ENCODE measurements at places on chromosomes 2 and 18. TPM values are rescaled to one million over a fixed set of nuclear protein-coding genes. Genes with fewer than 3 reads are reported as not detected.
A peak's percentile ranks its signal among the peaks of the same experiment; 100 is the strongest.

The CCDC121 gene
- 20.2 TPM for total RNA-seq

The ANKRD36C gene
- total RNA-seq: 360 TPM

DNA sequence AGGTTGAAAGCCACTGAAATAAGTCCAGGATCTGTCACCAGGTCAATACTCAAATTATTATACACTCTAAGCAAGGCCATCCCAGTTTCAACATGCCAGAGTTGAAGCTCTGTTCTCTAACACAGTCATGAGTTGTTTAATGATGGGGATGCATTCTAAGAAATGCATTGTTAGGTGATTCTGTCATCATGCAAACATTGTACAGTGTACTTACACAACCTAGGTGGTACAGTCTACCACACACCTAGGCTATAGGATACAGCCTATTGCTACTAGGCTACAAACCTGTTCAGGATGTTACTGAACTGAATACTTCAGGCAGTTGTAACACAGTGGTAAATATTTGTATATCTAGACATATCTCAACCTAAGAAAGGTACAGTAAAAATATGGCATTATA, 162.2 kb downstream of the BAZ2B start:
- no peak for DNase-seq

DNA sequence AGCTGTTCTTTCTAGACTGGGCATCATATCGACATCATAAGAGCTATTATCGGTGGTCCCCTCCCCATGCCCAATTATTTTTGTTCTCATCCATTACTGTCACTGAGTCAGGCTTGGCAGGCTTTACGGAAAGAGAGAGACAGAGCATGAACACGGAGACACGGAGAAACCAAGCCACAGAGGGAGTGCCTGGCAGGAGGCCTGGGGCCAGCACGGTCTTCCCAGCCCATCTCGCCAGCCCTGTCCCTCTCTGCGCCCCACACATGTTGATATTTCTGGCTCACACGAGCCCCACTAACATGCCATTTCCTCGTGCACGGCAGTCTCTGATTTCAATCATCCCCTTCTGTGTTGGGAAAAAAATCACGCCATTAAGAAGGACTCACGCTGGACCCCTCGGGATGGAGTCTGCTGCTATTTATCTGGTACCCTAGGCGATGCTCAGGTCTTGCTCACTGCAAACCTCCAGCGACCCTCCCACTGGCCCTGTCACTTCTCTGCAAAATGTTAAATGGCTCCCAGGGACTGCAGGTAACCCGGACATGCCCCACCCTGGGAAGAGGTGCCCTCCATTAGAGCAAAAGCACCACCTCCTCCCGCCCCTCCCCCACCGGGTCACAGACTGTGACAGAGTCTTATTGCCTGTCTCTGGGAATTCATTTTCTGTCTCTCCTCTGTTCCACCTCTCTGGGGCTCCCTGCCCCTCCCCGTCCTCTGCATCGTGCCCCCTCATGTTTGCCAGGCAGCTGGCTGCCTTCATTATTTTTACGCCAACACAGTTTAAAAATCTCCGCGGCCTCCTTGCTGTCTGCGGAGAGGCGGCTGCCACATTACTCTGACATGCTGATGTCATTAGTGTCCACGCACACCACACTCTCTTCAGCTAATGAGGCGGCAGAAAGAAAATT, 40.1 kb upstream of the GBX2 start:
- DNase-seq: no peak

The SKOR2 gene
- 1.4 TPM for total RNA-seq

DNA sequence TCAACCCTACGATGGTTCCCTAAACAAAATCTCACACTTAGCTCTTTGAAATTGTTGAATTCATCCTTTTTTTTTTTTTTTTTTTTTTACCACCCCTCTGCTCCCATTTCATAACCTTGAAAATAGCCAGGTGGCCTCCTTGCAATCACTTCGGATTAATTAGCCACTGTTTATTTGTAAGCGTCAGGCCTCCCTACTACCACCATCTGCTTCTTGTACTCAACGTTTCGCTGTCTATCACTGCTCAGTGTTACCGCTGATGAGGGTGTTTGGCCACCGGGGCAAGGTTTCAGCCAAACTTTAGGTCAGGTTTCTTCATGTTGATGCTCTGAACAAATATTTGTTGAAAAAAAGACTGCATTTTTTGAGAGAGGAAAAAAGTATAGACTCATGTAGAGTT, 183.2 kb downstream of the EPHA4 start:
- DNase-seq: no peak

- DNase-seq: no peak
Observed at GRCh38 chr2:225616848-225617247, 217.3 kb downstream of the NYAP2 start.

DNA sequence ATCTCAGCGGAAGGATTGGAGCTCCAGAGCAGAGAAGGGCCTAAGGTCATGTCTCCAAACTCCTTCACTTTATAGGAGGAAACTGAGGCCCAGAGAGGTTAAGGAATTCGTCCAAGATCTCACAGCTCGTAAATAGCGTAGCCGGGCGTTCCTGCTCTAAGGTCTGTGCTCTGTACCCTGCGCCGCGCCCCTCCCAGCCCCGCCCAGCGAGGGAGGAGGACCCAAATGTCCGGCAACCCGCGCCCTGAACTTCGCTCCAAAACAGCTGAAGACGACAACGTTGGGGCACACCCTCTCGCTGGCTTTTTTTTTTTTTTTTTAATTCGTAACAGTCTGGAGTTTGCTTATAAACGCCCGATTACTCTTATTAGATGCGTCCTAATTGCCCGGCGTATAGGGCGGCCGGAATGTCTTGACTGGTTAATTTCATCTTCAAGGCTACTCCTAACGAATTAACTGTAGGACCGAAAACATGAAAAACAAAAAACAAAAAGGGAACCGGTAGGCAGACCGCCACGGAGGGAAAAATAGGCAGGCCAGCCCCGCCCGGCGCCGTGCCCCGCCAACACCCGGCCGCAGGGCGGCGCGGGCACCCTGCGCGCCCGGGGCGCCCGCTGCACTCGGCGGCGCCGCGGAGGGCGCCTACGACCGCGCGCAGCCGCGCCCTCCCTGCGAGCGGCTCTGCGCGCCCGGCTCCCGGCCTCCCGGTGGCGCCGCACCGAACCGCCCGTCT, 928 bp upstream of the FOSL2 start:
- DNase-seq: peak; percentile 94

DNA sequence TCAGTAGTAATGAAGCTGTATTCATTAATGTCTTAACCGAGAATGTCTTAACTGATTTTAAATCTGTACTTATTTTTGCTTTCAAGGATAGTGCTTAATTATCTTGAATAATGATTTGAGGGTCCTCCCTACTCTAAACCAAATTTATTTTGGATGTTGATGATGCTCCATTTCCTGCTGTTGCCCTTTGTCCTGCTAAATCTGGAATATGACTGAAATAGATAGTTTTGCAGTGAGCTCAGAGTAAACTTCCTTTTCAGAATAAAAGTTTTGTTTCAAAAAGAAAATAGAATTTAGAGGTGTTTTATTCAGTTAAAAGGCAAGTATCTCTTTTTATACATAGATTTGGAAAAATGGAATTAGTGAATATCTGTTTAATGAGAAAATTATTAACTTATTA, 8.1 kb downstream of the NBEAL1 start:
- DNase-seq: no peak

GRCh38 chr2:138421971-138422335, 79.6 kb upstream of the SPOPL start:
- DNase-seq: no peak

GRCh38 chr2:221431477-221431876, 140.6 kb downstream of the EPHA4 start:
- no peak for DNase-seq

The VIL1 gene
- 0.71 TPM for total RNA-seq

GRCh38 chr2:231288590-231288989, 90.2 kb downstream of the ARMC9 start:
- DNase-seq: no peak

DNA sequence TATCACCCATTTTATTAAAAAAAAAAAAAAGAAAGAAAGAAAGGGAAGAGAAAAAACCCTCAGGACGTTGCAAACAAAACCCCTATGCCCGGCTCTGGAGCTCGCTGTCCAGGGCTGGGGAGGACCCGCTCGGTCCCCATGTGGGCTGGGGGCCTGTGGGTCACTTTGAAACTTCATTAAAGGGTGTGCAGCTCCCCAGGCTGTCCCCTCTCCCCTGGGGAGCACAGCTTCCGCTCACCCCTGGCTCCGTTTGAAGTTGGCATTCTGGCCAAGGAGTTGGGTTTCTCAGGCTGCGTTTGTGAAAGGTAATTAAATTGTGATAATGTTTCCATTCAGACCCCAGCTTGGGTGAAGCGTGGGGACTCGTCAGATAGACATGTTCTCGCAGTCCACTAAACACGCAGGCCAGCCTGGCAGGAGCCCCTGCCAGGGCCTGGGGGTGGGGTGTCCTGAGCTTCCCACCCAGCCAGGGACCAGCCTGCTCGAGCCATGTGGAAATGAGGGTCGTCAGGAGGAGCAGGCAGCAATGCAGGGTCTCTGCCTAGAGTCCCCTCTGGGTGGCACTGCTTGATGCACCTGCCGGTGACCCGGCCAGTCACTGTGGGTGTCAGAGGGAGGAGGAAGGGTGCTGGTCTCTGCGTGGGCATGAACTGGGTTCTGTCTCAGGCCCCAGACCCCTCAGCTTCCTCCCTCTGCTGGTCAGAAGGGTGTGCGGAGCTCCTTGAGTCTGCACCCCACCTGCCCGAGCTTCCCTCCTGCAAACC, 166.2 kb downstream of the INHBB start:
- no peak for DNase-seq

- no peak for DNase-seq
Observed at GRCh38 chr2:151261977-151262291, 271 bp upstream of the RBM43 start.

- no peak for DNase-seq
Observed at GRCh38 chr2:241040081-241040803, 41.8 kb downstream of the SNED1 start.

DNA sequence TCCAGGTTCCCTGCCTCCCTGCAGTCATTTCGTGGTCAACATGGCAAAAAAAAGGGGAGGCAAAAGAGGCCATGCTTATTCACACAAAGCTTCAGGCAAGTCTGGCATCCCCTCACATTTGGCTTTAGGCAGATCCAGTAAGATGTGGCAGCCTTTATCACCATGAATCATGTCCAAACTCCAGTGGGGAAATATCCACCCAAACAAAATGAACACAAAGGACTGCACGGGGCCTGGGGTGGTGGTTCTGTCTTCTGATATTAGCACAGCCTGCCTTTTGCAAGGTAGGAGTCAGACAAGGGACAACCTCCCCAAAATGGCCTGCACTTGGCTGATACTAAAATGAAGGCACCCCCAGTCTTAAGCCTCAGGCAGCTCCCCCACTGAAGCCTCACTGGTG, 129.9 kb downstream of the ZBTB7C start:
- no peak for DNase-seq

GRCh38 chr2:101644842-101645383, 52.6 kb upstream of the MAP4K4 start:
- no peak for DNase-seq

DNA sequence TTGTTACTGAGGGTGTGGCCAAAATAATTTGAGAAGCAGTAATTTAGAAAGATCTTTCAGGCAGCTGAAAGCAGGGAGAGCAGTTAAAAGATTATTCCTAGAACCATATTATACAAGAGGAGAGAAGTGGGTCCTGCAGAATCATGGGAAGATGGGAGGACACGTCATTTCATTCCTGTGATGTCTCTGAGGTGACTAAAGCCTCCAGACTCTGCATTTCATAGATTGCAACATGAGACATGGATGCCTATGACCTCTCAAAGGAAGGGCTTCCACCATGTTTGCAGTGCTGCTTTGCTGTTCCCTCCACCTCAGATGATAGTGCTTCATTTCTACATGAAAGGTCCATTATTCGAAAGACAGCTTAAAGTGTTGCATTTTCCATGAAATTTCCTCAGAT, 788.4 kb downstream of the TSN start:
- DNase-seq: no peak

The ARHGAP28 gene
- total RNA-seq: 45.5 TPM

GRCh38 chr2:205650450-205650849, 31.9 kb upstream of the NRP2 start:
- DNase-seq: no peak

The CFAP210 gene
- total RNA-seq: 21.8 TPM

GRCh38 chr2:225041207-225041850, 939 bp downstream of the DOCK10 start:
- DNase-seq: peak; percentile 36

DNA sequence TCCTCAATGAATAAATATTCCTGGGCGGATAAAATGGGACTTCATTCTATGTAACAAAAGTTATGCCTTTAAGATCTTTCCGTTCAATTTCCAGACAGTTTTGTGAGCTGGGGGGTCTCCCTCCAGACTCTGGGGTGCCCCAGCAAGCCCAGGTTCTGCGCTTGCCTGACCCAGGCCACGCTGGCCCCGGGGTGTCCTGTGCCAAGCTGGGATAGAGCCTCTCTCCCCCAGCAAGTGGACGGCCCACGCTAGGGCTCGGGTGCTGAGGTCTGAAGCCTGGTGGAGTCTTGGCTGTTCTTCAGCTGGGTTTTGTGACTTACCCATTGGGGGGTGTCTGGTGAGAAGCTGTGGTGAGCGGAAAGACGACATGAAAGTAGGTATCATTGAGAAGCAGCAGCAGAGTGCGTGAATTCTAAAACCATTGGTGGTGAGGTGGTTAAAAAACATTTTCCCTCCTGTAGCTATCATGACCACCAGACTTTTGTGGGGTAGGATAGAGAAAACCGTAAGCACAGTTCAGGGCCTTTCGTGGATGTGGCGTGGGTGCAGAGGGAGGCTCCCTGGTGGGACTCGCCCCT, 346.8 kb downstream of the ANAPC1 start:
- DNase-seq: no peak

The CD8B2 gene
- not detected for total RNA-seq

The SLC23A3 gene
- 0.56 TPM for total RNA-seq

The SOWAHC gene
- 30.1 TPM for total RNA-seq

GRCh38 chr18:57833441-57834101, 30.5 kb upstream of the ATP8B1 start:
- no peak for DNase-seq

GRCh38 chr2:24489465-24490180, 1.4 kb upstream of the NCOA1 start:
- no peak for DNase-seq

The ADGRF3 gene
- total RNA-seq: 1.0 TPM

DNA sequence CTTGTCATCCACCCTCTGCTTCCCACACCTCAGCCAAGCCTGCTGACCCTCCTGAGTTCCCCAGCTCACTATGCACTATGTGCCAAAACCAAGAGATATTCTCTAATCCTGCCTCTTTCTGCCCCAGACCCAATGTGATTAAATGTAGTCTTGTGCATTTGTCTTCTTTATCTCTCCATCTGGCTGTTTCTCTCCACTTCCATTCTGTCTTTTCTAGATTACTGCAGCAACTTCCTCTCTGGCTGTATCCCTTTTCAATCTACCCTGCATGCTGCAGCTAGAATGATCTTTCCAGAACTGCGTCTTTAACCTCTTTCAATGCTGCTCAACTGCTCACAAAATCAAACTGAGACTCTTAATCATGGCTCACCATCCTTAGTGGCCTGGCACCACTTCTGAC, 164.1 kb downstream of the GALNT14 start:
- no peak for DNase-seq

The LRP2 gene
- total RNA-seq: 9.3 TPM

- DNase-seq: no peak
Observed at GRCh38 chr2:120930236-120930635, 194.6 kb downstream of the GLI2 start.

- DNase-seq: no peak
Observed at GRCh38 chr18:70246061-70246466, 40.6 kb upstream of the RTTN start.

The VWC2L gene
- total RNA-seq: 0.87 TPM

The TSPYL6 gene
- 37.9 TPM for total RNA-seq

The HOXD10 gene
- total RNA-seq: 3.3 TPM

- no peak for DNase-seq
Observed at GRCh38 chr2:108029496-108029895, 43.2 kb downstream of the SLC5A7 start.

- no peak for DNase-seq
Observed at GRCh38 chr2:170253721-170254230, 75.8 kb downstream of the MYO3B start.

The UGT1A10 gene
- total RNA-seq: 0.31 TPM
